Kasumi-1 (cell line): ENCODE measurements at places on chromosomes 1 and 21.

- DNase-seq: no peak
Measured at GRCh38 chr1:58934706-58935105, 150.9 kb upstream of the JUN start.

DNA sequence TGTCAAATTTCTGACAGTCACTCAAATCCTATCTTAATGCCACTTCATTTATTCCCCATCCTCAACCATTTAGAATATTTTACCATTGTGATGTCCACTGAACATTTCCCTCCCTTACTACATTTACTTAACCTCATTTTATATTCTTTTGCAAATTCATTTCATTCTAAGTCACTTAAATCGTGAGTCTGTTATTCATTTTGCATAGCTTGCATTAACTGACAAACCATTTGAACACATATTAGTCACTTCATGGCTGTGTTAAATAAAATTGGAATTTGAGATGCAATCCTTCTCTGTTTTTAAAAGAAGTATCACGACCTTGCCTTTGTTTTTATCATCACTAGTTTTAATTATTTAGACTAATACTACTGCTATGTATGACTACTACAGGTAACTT is 199.4 kb upstream of the COL11A1 start:
- DNase-seq: no peak

GRCh38 chr1:25869909-25870606 is 5.5 kb downstream of the PAQR7 start:
- no peak for DNase-seq

- no peak for DNase-seq
Measured at GRCh38 chr1:228347181-228347580, 59.5 kb downstream of the TRIM11 start.

GRCh38 chr1:60149251-60149650 is 75.7 kb upstream of the C1orf87 start:
- DNase-seq: no peak

GRCh38 chr1:201192261-201192788 is 1.7 kb downstream of the IGFN1 start:
- DNase-seq: no peak

DNA sequence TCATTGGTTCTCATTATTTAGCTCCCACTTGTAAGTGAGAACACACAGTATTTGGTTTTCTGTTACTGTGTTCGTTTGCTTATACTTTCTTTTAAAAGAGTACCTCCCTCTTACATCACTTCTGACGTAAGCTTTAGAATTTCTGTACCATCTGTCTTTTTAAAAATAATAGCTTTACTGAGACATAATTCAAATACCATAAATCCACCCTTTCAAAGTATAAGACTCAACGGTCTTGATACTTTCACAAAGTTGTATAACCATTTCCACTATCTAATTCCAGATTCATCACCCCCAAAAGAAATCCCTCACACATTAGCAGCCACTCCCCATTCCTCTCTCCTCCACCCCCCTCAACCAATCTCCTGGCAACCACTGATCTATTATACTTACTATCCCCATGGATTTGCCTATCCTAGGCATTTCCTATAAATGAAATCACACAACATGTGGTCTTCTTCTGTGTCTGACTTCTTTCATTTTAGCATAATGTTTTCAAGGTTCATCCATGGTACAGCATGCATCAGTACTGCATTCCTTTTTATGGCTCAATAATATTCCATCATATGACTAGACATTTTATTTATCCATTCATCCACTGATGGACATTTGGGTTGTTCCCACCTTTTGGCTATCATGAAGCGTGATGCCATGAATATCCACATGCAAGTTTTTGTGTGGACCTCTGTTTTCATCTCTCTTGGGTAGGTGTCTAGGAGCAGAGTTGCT is 104.7 kb downstream of the HLCS start:
- DNase-seq: no peak

- DNase-seq: no peak
Measured at GRCh38 chr1:2799811-2800663, 1.5 kb downstream of the TTC34 start.

GRCh38 chr1:24382165-24382577 is 31.4 kb downstream of the STPG1 start:
- DNase-seq: no peak

- no peak for DNase-seq
Measured at GRCh38 chr1:19257178-19257914, 5.7 kb downstream of the MRTO4 start.

- DNase-seq: no peak
Measured at GRCh38 chr1:115457289-115457688, 119.2 kb upstream of the NGF start.

DNA sequence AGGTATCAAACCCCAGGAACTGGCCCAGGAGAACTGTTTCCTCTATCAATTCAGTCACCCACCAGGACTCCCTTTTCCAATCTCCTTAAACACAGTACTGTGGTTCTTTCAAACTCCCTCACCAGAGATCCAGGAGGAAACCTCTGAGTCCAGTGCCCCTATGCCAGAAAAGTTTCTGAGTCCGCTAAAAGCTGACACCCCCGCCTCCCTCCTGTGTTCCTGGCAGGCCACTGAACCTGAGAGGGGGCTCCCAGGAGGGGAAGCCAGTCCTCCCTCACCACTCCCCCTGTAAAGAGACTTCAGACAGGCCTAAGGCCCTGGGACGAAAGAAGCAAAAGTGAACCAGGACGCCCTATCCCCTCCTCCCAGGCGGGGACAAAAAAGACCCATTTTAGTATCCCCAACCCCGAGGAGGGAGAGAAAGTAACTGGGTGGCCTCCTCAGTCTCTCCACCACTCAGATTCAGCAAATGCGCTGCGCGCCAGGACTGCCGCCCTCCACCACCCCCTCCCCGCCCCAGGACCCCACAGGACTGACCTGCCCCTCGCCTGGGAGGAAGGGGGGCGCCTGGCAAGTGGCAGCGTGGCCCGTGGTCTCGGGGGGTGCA is 624 bp downstream of the SLC41A1 start:
- no peak for DNase-seq

GRCh38 chr1:180154325-180155181 is at the start of gene QSOX1:
TSS of gene QSOX1 (plus strand) at chr1:180154869. CDS start at chr1:180154908, 39 bp downstream.
- peak; percentile 68 for DNase-seq

GRCh38 chr1:61588736-61589672 is 135.9 kb downstream of the TM2D1 start:
- peak; percentile 60 for DNase-seq

- no peak for DNase-seq
Measured at GRCh38 chr1:15765495-15766194, 7.0 kb downstream of the FBLIM1 start.

GRCh38 chr21:39518847-39519210 is 67.1 kb downstream of the SH3BGR start:
- no peak for DNase-seq

- no peak for DNase-seq
Measured at GRCh38 chr1:230913496-230913895, 45.2 kb upstream of the C1orf198 start.

GRCh38 chr1:245754463-245754961 is 599.7 kb downstream of the KIF26B start:
- DNase-seq: peak; percentile 3

GRCh38 chr1:238254935-238255334 is 364.2 kb upstream of the ZP4 start:
- no peak for DNase-seq

DNA sequence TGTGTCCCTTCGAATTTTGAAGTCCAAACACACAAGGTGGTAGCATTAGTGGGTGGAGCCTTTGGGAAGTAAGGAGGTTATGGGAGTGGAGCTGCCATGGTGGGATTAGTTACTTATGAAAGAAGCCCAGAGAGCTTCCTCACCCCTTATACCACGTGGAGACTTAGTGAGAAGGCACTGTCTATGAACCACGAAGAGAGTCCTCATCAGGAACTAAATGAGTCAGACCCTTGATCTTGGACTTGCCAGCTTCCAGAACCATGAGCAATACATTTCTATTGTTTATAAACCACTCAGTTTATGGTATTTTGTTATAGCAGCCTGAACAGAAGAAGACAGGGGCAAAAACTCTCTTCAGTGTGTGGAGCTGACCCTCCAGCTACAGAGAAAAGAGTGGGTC is 259.3 kb upstream of the AJAP1 start:
- DNase-seq: no peak

- DNase-seq: peak; percentile 46
Measured at GRCh38 chr1:82395440-82395839, 594.7 kb downstream of the ADGRL2 start.

DNA sequence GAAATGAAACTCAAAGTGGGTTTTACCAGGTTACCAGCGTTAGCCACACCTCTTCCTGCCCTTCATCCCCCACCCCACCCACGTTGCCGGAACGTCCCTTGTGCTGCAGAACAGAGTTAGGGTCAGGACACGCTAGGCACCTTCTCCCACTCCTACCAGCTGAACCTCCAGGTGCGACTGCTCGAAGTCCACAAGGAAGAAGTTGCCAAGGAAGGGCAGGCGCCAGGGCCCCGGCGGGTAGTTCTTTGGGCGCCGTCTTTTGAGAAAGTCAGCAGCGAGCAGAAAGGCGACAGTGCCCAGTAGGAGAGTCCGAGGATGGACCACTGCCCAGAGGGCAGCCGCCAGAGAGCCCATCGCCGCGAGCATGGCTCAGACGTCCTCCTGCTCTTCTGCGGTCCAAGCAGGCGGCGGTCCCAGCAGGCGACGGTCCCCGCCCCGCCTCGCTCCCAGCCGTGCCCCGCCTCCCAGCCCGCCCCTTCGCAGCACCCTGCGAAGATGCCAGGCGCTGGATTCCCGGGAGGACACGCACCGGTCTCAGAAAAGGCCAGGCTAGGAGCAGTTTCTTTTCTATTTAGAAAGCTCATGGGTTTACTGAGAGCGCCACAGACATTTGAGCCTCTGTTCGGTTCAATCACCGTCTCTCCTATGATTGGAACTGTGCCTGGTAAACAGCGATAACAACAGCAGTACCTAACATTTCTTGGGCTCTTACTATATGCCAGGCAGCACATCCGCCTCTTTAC is at the start of gene CYP2J2:
Gene CYP2J2, minus strand, starts transcription at position 393 of the 743 bp plus-strand sequence. Its CDS starts 27 bp downstream, at position 366.
- DNase-seq: no peak

GRCh38 chr1:242225767-242226573 is 227.1 kb upstream of the MAP1LC3C start:
- DNase-seq: no peak

- no peak for DNase-seq
Measured at GRCh38 chr21:45256912-45257672, 30.6 kb downstream of the POFUT2 start.

DNA sequence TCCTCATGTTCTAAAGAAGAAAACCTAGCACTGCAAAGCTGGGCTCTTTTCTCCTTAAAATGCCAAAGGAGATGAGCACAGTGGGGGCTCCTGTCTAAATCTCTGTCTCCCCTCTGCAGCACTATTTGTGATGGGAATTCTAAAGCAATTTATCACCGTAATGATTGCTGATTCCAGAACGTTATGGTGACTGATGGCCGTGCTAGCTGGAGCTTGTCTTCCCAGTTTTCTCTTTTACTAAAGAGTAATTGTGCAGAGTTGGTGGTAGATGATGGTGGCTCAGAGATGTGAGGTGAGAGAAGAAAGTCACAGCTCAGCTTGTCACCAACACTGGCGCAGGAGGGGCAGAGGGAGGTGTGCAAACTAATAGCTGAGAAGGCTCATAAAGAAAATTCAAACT is 60.7 kb upstream of the ATP2B4 start:
- no peak for DNase-seq

DNA sequence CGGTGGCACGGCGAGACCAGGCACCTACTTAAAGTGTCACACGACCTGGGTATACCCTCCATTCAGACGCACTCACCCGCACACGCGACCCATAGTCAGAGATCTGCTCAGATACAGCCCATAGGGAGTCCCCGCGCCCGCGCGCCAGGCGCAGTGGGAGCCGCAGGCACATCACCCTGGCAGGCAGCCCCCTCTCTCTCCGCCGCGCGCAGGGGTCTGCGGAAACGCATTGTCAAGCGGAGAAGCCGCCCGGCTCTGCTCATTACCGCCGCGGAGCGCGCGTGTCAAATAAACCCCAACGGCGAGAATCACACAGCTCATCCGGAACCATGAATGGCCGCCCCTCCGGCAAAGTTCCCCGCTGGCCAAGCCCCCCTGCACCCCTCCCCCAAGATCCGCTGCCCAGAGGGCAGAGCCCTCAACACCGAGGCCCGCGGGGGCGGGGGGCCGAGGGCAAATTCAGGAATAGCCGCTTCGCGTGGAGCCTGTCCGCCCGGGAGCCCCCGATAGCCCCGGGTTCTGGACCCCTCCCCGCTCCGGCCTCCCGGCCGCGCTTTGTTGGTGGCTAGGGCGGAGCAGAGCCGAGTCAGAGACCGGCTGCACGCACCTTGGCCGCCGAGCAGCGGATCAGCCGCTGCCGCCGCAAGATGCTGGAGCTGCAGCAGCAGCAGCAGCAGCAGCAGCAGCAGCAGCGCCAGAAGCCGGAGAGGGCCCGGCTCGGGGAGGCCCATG is 522 bp downstream of the LRP8 start:
- peak; percentile 38 for DNase-seq

DNA sequence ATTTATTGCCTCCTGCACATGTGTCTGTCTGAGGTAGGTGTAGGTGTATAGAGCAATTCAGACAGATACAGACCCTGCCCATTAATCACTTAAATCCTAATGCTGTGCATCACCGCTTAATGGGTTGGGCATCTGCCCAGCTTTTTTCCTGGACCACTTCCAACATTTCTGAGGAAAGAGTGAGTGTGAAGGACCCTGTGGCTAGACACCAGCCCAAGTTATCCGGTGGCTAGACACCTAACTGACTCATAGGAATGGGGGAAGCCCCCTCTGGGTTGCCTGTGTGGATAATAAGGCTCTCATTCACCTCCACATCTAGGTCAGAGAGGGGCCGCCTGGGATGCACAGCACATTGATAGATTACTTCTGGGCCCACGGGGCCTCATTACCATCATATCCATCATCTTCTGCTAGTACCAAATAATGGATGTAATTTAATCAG is 121.1 kb upstream of the RAVER2 start:
- DNase-seq: no peak

DNA sequence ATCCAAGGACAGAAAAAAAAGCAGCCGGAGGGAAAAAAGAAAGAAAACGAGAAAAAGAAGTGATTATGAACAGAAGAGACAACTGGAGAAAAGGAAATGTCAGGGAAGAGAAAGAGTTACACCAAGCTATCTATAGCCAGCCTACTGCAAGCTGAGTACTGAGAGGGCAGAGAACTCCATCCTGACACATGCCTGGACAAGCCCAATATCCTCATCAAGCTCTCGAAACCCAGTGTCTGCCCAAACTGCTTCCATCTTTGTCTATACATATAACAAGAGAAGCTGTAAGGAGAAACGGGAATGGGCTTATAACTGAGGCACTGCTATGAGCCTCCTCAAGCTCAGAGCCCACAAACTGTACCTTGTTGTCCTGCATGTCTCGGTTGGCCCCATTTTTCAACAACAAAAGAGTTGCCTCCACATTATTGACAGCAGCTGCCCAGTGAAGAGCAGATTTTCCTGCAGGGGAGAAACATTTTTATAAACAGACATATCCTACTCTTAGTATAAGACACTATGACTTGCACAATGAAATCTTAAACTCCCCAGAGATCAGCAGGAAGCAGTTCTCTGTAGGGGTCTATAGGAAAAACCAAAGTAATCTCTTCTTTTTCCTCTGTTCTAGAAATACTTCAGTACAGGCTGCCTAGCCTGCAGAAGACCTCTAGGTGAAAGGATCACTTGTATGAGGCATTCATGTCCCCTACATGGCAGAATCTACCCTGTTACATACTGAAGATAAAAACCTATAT is 21.2 kb upstream of the ADAM30 start:
- DNase-seq: no peak

- DNase-seq: no peak
Measured at GRCh38 chr1:219837994-219838294, 90.4 kb downstream of the SLC30A10 start.
